ENCODE measurements at places on chromosomes 13 and 19.

DNA sequence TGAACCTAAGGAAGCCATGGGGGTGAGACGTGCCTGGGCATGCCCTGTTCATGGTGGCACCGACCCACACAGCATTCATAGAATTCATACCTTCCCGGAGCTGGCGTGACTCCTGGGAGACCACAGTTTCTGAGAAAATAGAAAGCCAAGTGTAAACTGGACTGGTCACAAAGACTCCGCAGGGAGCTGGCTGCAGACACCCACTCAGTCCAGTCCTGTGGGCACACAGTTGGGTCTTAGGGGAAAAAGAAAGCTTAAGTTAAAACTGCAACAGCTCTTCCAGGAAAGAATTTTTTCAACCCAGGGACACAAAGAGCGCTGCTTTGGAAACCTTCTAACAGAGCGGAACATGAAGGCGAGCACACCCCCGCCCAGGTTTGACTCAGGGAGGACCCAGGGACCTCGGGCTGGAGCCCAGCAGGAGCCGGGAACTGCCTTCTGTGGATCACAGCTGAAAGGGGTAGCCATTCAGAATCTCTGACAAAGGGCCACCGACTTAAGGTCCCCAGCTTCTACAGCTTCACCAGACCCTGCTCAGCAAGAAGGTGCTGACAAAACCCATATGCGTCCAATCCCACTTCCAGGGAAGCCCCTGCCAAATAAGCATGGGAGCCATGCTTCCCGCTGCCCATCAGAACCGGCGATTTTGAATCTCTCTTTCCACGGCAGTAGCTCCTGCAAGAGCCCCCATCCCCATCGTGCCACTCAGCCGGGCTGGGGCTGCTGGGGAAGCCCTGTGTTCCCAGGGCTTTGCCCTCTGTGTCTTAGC is 183.7 kb downstream of the COL4A1 start:
- peak; percentile 50 for DNase-seq

GRCh38 chr13:112522578-112522977 is 65.4 kb downstream of the TUBGCP3 start:
- DNase-seq: no peak

- no peak for DNase-seq
Measured at GRCh38 chr13:30340331-30341250, 33.2 kb upstream of the KATNAL1 start.

DNA sequence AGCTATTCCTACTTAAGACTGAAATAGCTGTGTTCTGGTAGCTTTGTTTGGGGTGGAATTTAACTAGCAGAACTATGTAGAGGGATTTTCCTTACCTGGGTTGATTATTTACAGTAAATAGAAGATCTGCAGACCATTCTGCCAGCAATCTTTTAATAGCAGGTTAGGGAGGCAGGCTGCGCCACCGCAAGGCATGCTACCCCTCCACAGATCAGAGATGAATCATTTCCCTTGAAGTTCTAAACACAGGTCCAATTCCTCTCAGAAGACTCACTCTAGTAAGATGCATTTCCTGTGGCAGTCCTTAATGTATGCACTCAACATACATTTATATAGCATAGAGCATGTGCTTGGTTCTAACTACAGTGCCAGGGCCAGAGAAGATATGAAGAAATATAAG is 109.0 kb downstream of the TNFRSF19 start:
- DNase-seq: no peak

DNA sequence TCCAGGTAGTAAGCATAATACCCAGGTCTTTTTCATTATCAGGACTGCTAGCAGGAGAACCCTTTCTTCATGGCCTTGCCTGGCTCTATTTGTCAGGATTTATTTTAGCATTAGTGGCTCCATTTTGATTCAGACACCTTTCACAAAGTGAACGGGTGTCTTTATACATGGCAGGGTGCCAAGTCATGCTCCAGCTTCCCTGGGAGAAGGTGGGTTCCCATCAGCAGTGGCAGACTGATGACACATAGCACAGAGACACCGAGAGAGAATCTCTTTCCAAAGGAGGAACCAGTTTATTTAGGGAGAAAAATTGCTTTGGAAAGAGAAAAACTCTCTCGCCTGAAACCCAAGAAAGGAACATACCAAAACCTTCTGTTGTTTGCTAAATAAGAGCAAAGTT is 135.3 kb upstream of the TMTC4 start:
- peak; percentile 12 for DNase-seq

DNA sequence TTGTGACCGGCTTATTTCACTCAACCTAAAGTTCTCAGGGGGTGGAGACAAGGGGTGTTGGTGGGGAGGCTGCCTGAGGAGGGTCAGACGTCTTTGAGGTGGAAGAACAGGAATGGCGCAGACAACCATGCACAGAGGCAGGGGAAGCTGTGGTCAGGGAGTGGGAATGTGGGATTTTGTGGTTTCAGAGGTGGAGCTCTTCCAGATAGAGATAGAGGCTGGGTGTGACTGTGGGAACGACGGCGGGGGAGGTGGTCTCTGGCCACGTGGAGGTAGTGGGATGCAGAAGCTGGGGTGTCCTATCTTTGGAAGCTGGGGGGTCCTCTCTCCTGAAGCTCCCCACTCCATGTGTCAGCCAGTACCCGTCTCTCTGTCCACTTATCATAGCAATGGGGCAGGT is 7.8 kb upstream of the KLK14 start:
- DNase-seq: no peak

GRCh38 chr19:4911314-4911713 is 2.0 kb downstream of the UHRF1 start:
- no peak for DNase-seq

DNA sequence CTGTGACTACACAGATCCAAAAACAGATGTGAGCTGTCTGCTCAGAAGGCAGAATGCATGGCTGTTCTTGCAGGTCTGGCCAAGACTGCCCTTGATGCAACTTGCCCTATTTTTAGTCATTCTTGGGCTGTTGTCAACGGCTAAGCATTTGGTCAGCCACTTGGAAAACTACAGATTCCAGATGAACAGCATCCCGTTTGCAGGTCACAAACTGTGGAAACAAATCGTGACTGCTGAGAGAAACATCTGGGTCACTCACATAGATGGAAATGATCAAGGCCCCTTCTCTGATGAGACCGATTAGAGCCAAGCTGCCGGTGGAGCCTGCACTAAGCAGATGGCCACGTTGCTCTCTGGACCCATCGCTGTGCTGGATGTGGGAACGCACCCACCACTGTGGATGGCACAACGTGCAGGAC is 15.4 kb upstream of the METTL21C start:
- DNase-seq: no peak

- no peak for DNase-seq
Measured at GRCh38 chr13:43267916-43268315, 244.5 kb downstream of the DNAJC15 start.

GRCh38 chr19:27876489-27876888 is 1336.5 kb downstream of the UQCRFS1 start:
- no peak for DNase-seq

GRCh38 chr19:52297601-52298364 is 814 bp downstream of the ZNF480 start:
- DNase-seq: no peak

GRCh38 chr19:34471906-34472700 is 9.5 kb upstream of the WTIP start:
- no peak for DNase-seq

DNA sequence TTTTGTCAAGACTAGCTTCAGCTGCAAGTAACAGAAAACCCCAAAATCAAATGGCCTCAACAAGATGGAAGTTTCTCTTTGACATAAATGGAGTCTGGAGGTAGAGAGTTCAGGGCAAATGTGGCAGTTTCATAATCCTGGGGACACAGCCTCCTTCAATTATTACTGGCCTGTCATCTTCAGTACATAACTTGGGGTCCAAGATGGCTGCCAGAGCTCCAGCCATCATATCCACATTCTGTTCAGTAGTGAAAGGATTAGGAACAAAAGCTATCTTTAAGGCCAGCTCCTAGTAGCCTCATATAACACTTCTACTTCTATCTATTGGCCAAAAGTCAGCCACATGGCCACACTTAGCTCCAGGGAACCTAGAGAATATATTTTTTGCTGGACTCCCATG is 15.0 kb upstream of the IGSF23 start:
- DNase-seq: no peak

DNA sequence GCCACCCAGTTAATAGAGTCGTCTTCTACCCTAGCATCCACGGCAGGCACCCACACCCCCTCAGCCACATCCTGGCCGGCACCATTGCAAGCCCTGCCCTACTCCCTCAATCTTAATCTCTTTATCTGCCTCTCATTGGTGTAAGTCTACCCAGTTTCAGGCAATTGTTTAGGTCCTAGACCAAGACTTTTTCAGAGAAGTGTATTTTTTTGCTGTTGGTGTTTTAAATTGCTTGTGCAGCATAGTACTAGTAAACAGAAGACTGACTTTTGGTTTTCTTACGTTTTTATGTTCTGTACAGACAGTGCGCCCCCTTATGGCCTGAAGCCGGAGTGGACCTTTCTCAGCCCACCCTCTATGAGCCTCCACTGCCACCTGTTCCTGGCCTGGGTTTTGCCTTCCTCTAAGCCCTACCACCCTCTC is 2.3 kb upstream of the LCP1 start:
- no peak for DNase-seq

GRCh38 chr19:46299004-46299509 is 2.2 kb downstream of the HIF3A start:
- peak; percentile 88 for DNase-seq

DNA sequence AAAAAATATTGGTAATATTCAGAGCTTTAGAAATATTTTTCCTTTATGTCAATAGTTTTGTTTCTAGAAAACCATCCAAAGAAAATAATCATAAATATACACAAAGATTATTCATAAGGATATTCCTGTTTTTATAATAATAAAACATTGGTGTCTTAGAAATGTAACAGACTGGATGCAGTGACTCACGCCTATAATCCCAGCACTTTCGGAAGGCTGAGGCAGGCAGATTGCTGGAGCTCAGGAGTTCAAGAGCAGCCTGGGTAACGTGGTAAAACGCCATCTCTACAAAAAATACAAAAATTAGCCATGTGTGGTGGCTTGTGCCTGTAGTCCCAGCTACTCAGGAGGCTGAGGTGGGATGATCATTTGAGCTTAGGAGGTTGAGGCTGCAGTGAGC is 106.8 kb downstream of the DHRS12 start:
- no peak for DNase-seq

GRCh38 chr19:51246164-51246552 is 4.7 kb upstream of the SIGLECL1 start:
- no peak for DNase-seq

DNA sequence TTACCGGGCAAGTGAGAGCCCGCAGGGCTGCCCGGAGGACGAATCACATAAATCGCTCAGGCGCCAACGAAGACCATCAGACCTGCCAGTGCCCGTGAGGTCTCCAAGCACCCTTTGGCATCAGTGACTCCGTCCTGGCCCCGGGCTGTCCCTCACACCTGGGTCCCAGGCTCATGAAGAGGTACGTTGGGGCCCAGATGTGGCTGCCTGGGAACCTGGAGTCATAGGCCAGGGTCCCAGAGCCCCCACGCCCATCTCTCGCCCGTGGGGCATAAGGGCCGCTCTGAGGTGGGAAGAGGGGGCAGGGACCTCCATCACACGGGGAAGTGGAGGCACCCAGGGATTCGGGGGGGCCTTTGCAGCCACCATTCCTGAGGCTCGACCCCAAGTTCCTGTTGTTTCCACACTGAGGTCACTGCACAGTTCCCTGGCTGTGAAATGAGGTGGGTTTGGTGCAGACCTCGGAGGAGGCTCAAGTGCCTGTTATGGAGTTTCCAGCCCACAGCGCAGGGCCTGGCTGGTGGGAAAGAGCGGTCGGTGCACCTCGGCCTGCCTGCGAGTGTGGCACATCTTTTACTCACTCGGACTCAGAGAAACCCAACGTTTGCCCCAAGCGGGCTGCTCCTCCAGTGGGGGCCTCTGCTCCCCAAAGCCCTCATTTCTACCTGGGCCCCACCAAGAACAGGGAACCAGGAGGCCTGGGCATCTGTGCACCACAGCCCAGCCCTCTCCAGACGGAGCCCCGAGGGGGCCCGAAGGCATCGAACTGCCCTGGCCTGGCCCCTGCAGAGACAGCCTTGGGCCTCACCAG is 35.9 kb upstream of the C13orf46 start:
- no peak for DNase-seq
